ENCODE measurements at places on chromosomes 16 and 17.

DNA sequence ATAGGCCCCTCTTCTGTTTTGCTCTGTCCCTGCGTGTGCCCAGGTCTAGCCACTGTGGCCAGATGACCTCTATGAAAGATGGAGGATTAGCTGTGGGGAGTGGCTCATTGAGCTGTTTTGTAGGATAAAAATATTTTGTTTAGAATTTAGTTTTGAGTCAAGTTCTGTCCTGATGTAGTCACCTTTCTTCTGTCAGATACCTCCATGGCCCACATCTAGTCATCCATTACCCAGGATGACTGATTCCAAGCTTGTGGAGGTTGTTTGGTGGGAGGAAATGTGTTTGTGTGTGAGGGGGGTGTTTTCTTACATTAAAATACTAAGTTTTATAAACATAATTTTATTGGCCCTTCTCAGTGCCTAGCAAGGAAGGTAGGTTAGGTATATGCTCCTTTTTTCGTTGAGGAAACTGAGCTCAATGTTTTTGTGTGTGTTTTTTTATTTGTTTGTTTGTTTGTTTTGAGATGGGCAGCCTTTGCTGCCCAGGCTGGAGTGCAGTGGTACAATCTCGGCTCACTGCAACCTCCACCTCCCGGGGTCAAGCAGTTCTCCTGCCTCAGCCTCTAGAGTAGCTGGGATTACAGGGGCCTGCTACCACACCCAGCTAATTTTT, 16.3 kb downstream of the SNX11 start:
- no peak for DNase-seq

DNA sequence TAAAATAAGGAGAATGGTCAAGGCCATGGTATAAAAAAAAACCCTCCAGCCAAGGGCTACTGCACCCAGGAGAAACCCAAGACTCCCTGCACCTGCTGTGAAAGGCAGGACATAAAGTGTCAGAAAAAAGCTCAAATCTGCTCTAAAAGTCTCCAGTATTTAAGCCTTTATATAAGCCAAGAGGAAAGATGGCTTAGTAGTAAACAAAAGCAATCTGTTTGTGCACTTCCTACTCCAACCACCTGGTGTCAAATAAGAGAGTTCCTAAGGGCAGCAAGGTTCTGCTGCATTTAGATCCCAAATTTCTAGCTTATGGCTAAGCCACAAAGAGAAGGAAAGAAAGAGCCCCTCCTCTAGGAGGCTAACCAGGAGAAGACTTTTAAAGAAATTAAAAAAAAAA, 20.6 kb downstream of the ACSM1 start:
- DNase-seq: no peak

- DNase-seq: no peak
These were observed 105.7 kb downstream of the SYCE1L start for GRCh38 chr16:77304877-77305276.

- no peak for DNase-seq
These were observed 40.3 kb upstream of the VPS4A start for GRCh38 chr16:69270831-69271230.

- DNase-seq: no peak
These were observed 199.3 kb downstream of the C16orf95 start for GRCh38 chr16:87117936-87118335.

DNA sequence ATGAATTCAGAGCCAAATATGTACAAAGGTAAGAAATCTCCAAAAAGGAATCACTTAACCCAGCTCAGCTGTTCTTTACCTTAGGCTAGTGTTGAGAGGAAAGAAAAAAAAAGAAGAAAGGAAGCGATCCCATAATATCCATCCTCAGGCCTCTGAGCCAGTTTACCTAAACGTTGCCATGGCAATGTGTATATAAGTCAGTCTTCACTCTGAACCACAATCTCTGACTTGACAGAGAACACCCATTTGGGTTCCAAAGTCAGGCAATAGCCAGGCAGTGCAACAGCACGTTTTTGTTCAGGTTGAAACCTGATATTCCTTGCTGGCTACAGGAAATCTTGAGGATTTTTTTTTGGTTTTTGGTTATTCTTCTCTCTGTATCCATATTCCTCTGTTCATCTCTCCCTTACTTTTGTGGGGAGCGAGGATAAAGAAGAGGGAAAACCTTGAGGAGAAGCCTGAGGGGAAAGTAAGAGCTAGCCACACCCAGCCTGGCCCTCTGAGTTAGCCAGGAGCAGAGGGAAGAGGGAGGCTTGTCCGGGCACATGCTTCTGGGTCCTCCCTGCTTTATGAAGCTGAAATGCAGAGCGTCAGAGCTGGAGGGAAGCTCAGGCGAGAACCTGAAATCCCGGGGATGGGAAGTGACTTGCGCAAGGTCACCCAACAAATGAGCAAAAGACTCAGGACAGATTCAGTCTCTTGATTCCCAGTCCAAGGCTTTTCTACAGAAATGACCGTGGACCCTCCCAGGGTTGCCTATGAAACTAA, 152.7 kb downstream of the SOX9 start:
- no peak for DNase-seq

DNA sequence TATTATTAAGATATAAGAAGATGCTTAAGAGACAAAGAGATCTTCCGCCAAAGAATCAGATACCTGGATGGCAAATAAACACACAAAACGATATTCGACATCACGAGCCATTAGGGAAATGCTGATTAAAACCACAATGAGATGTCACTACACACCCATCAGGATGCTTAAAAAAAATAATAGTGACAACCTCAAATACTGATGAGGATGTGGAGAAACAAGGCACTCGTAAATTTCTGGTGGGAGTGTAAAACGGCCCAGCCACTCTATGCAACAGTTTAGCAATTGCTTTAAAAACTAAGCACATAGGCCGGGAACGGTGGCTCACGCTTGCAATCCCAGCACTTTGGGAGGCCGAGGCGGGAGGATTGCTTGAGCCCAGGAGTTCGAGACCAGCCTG, 39.4 kb downstream of the TBC1D16 start:
- DNase-seq: no peak

DNA sequence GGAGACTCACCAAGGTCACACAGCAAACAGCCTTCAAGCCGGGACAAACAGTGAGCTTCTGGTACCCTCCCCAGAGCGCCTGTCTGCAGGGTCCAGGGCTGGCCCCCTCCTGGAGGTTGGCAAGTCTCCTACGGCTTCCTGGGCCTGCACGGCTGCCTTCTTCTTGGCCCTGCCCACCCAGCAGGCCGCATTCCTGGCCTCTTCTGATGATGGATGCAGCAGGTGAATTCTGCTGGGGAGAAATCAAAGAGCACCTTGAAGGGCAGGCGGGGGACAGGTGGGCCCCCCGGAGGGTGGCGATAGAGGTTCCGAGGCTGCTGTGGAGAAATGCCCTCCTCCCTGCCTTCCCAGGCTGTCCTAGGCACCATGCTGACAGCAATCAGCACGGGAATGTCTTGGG, 3.8 kb upstream of the NOS2 start:
- DNase-seq: no peak

GRCh38 chr17:77209330-77209748, 68.6 kb downstream of the SEC14L1 start:
- DNase-seq: no peak

GRCh38 chr17:19417611-19418010, 6.6 kb downstream of the RNF112 start:
- no peak for DNase-seq

DNA sequence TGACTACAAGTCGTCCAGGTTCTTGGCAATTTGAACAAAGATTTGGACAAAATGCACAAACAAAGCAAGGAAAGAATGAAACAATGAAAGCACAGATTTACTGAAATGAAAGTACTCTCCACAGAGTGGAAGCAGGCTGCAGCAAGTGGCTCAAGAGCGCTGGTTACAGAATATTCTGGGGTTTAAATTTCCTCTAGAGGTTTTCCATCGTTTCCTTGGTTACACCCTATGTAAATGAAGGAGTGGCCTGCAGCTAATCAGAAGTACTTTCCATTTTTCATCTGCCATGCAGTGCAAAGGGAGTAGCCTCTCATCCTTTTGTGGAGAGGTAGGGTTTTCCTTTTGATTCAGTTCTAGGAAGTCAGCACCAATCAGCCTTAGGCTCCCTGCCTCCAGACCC, 11.8 kb downstream of the STXBP4 start:
- no peak for DNase-seq

- DNase-seq: no peak
These were observed 1030.3 kb downstream of the CDH8 start for GRCh38 chr16:61005952-61006351.

DNA sequence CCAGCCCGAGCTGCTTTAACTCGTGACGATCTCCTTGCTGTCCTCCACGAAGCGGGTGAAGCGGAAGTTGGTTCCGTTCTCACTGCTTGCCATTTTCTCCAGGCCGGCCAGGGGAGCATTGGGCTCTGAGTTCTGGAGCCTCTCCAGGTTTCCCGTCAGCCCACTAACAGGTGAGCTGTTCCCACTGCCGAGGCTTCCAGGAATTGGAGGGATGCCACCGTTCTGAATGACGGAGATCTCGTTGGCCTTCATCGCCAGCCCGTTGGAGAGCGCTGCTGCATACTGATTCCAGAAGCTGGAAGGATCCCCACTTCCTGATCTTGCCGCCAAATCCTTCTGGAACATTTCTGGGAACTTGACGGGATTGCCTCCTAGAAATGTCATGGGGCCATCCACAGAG, 14.0 kb downstream of the SALL1 start:
- DNase-seq: no peak

DNA sequence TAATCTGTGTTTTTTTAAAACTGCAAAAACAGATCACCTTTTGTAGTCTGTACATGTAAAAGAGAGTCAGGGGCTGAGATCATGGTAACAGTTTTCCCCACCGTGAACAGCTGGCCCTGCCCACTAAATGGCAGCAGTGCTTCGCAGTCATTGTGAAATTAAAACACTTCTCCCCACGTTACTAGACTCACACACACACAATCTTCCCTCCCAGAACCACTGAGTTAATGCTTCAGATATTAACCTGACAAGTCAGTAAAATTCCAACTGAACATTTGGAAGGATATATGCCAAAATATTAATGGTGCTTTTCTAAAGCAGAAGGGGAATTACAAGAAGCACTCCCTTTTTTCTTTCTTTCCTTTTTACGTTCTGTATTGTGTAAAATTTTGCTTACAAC, 1.2 kb upstream of the CD300LG start:
- no peak for DNase-seq

GRCh38 chr17:34235389-34236028, 19.6 kb upstream of the CCL2 start:
- DNase-seq: no peak

- DNase-seq: no peak
These were observed 35.8 kb upstream of the PITPNM3 start for GRCh38 chr17:6592173-6592572.

- no peak for DNase-seq
These were observed 123.7 kb upstream of the HS3ST3A1 start for GRCh38 chr17:13725288-13725990.

DNA sequence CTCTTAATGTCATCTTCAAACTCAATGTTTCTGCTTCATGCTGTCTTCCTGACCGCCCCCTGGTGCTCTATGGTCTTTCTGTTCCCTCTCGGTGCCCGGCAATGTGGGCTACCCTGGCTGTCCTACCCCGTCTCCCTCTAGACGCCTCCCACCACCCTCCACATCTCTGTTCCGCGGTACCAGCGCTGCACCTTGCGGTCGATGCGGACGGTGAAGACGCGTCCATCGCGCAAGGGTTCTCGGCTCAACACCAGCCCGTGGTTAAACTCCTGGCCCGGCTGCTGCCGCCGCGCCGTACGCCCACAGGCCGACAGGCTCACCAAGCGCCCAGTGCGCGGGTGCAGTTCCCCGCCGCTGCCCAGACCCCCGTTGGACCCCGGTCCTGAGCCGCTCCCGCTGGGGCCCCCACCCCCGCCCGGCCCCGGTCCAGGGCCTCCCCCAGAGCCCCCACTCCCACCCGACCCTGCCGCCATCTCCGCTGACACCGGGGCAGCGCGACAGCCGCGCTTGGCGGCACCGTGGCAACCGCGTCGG, at the start of gene NEURL4:
TSS of gene NEURL4 (minus strand) at position 496 of the 534 bp plus-strand sequence. CDS start at position 473, 23 bp downstream.
- no peak for DNase-seq

DNA sequence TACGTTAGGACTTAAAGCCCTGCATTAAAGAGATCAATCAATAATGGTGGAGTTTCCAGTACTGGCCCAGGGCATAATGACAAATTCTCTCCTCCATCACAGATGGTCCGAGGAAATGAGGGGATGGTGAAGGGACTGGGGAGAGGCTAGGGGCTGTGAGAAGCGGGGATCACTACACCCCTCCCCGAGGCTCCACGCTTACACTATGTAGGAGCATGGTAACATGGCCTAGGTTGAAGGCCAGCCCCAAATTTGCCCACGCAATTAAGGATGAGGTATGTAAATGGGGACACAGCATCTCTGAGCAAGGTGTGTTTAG, 8.0 kb upstream of the AKTIP start:
- DNase-seq: no peak

DNA sequence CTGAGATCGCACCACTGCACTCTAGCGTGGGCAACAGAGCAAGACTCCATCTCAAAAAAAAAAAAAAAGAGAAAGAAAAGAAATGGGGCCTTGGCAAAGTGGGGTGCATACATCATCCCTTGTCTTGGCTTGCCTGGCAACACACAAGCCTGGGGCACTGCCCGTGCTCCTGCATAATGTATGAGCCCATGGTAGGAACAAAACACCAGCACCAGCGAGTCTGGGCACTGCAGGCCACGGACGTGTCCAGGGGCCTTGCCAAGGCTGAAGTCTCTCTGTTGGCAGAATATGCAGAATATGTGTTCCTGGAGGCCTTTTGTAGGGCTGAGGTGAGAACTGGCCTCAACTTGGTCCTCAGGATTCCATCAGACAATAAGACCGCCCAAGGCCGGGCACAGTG, 15.7 kb upstream of the ALDOA start:
- no peak for DNase-seq
